ENCODE measurements at places on chromosomes 7 and 10. TPM values are rescaled to one million over a fixed set of nuclear protein-coding genes. Genes with fewer than 3 reads are reported as not detected.

Gene FAM131B
- 2.2 TPM for total RNA-seq

- H3K4me3 ChIP-seq, result no peak overlapping the region
- peaks cover 10% of the 10 kb centered on the region for H3K4me1 ChIP-seq
- H3K36me3 ChIP-seq, result no peaks in the 10 kb centered on the region
These were observed 287.9 kb downstream of the TNS3 start for GRCh38 chr7:47293884-47294555.

DNA sequence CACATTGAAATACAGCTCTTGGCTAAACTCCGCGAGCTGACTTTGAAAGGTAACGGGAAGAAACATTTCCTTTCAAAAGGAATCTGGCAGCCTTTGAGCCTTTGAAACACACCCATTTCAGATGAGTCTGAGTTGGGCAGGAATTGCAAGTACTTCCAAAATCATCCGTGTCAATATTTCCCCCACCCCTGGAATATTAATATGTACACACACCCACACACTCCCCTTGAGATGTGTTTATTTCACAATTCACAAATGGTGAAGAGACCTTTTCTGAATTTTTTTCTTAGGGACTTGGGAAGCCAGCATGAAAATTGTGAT lies 438.7 kb upstream of the NRP1 start:
- H3K4me3 ChIP-seq, result no peak overlapping the region
- DNase-seq, result no peak
- no peaks in the 10 kb centered on the region for H3K36me3 ChIP-seq

DNA sequence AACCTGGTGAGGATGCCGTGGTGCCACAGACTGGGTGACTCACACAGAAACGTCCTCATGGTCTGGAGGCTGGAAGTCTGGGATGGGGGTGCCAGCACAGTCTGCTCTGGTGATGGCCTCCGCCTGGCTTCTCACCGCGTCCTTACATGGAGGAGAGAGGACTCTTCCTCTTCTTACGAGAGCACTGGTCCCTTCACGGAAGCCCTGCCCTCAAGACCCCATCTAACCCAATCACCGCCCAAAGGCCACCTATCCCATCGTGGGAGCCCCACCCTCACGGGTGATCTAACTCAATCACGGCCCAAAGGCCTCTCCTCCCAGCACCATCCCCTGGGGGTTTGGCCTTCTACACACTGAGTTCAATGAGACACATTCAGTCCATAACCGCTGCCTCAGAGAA lies 137.7 kb downstream of the PTPRN2 start:
- no peaks in the 10 kb centered on the region for H3K4me1 ChIP-seq
- no peak for DNase-seq
- H3K27me3 ChIP-seq, result no peaks in the 10 kb centered on the region
- no peak overlapping the region for H3K4me3 ChIP-seq

DNA sequence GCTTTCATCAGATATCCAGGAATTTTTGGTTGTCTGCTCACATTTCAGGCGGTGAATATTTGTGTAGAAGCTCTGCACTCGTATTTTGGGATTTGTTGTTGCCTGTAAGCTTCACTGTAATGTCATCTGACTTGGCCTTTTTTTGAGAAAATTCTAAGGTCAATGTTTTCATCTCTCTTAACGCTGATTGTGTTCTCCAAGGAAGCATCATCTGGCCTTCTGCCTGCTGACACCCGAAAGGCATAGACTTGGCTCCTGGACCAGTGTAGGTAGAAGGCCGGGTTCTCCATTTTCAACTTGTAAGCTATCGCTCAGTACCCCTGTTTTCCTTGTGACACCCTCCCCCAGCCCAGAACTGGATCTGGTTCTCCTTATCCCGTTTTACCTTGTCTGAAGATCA lies 44.2 kb downstream of the SLC13A1 start:
- no peak overlapping the region for H3K4me3 ChIP-seq
- DNase-seq, result no peak
- H3K4me1 ChIP-seq, result no peaks in the 10 kb centered on the region
- no peaks in the 10 kb centered on the region for H3K36me3 ChIP-seq

All from transverse colon (tissue), 4 donors.